AG04450 (cell line): ENCODE measurements at places on chromosomes 1 and 21.

DNA sequence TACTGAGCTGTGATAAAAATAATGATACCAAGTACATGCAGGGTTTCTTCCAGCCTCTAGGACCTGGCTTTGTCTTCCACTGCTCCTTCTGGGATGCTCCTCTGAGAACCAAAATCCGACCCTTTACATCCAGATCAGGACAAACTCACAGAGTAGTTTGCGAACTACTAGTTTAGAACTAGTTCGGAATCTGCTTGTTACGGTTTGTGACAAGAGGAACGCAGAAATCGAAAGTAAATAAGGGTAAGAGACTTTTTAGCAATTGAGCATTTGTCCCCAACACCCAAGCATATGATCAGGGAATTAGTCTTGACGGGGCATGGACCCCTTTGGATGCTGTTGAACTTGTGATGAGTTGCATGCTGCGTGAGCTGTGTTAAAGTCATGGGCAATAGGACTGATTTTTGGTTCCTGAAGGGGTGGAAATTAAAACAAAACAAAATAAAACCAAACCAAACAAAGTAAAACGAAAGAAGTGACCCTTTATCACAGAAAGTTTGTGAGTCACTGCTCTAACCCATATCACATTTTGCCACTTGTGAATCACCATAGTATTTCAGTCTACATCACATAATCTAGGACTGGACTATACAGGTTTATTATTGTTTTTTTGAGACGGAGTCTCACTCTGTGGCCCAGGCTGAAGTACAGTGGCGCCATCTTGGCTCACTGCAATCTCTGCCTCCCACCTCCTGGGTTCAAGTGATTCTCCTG is 35.7 kb upstream of the ERRFI1 start:
- no peak for DNase-seq

DNA sequence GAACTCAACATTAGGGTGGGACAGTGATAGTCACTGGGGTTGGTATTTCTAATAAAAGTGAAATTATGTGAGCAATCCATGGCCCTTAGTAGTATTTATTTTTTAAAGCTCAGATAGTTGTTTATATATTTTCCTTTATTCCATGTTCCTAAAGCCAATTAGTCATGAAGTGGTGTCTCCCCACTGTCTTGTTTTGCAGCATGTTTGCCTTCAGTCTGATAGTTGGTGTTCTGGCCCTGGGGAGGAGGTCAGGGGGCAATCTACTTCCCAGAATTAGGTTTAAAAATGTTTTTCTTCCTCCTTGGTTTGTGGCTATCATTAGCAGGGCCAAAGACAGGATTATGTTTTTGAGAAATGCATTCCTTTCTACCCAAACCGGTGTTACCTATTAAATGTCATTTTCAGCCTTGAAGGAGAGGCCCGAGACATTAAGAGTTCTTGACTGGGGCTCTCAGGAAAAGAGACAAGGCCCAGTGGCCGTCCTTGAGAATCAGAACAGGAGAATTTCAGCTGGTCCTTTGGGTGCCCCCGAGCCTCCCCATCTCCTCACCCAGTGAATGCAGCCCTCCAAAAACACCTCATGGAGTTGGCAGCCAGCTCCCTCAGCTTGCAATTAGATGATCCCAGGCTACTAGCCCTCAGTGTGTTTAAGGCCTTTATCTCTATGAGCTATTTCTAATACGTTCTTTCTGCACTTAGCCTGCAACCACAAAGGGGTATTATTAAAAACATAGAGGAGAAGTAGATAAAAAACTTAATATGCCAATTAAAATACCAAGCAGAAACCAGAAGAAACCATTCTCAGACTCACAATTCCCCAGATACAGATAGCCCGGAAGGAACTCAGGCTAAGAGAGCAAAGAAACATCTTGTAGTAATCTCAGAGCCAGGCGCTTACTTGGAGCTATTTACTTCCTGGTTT is 71.3 kb upstream of the NGF start:
- no peak for DNase-seq

- no peak for DNase-seq
Observed at GRCh38 chr1:38777464-38777957, 82.1 kb downstream of the RRAGC start.

GRCh38 chr1:209505044-209505443 is 78.5 kb upstream of the CAMK1G start:
- no peak for DNase-seq

- DNase-seq = no peak
Observed at GRCh38 chr1:19429611-19430010, 55.7 kb downstream of the CAPZB start.

DNA sequence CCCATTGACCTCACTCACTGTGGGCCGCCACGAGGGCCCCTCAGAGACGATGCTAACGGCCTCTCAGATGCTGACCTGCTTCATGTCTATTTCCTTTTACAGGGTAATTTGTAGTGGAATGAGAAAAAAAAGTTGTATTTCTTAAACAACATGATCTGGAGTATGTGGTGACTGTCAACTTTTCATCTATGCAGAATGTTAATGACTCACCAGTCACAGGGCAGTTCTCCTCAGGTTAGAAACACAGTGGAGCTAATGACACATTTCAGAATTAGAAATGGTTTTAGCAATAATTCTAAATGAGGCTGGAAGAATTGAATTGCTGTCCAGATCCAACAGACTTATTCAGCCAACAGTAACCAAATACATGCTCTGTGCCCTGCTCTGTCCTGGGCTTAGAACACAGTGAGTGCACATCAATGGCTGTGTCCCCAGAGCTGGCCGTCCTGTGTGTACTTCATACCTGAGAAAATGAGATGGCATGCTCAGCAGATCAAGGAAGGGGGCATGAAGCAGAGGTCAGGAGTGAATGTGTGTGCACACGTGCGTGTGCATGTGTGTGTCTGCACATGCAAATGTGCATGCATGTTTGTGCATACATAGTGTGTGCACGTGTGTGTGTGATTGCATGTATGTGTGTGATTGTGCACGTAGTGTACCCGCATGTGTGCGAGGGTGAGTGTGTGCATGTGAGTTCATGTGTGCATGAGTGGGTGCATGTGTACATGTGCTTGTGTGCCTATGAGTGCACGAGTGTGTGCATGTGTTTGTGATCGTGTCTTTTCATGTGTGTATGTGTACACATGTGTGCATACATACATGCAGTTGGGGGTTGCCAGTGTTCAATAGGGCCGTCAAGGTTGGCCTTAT is 145.3 kb downstream of the PCBP3 start:
- no peak for DNase-seq

DNA sequence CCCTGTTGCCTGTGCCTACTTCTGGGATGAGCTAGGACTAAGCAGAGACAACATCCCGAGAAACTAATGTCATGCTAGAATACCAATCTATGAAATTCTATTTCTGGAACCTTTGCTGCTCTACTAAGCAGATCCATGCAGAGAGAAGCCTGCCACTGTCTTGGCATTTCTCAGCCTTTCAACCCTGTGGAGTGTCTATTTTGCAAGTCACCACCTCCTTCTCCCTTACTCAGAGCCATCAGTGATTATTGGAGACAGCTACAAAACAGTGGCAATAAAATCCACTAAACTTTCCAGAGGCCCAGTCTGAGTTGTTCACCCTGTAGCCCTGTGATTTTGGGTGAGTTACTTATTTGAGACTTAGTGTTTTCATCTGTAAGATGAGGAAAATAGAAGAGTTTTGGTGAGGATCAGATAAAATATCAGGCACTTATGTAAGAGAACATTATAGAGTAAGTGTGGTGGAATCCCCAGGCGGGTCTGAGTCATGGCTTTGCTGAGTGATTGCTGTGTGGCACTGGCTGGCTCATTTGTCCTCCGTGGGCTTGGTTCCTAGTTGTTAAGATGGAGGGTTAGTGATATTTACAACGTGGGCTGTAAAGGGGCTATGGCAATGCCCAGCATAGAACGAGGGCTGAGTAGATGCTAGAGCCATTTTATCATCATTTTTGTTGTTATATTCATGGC is 61.1 kb downstream of the FMN2 start:
- DNase-seq = no peak

DNA sequence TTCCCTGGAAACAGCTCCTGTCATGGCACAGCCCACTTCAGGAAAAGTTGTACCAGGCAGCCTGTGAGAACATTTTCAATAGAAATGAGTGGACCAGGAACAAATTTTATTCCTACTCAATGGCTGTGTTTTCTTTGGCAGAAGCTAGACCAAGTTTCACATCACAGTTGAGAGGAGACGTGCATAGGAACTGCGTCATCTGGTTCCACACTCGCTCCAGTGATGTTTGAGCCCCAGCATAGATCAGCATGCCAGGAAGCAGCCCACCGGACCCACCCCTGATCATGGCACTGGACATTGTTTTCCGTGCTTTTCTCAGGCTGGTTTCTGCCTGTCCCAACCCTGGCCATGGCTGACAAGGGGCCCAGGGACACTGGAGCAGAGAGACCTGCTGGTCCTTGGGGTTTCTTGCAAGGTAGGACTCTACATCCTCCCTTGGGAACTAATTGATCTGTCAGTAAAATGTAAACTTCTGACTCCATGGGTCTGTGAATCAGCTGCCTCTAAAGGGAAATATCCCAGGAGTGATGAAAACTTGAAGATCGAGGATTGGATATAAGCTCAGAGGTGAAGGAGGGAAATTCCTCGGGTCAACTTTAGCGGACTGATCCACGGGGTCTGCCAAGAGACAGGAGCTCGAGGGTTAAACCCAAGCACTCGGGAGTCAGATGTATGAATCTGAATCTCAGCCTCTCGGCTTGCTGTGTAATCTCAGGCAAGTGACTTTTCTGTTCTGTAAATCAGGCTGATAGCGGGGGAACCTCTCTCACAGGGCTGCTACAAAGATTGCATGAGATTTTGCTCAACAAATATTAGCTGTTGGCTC is 35.7 kb downstream of the NEK2 start:
- peak; percentile 71 for DNase-seq

DNA sequence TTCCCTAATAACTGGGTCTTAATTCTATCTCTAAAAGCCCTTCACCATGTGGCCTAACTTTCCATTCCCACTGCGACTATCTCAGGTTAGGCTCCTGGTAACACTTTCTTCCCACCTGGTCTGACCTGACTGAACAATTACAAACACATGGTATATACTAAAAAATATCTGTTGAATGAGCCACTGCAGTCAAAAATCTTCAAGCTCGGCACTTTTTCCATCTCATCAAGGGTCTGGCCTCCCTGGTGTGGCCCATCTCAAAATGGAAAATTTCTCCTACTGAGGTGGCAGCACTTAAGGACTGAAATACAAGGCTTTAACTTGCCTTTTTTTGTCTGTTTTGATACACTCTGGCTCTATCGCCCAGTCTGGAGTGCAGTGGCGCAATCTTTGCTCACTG is 48.3 kb downstream of the BCAR3 start:
- no peak for DNase-seq

DNA sequence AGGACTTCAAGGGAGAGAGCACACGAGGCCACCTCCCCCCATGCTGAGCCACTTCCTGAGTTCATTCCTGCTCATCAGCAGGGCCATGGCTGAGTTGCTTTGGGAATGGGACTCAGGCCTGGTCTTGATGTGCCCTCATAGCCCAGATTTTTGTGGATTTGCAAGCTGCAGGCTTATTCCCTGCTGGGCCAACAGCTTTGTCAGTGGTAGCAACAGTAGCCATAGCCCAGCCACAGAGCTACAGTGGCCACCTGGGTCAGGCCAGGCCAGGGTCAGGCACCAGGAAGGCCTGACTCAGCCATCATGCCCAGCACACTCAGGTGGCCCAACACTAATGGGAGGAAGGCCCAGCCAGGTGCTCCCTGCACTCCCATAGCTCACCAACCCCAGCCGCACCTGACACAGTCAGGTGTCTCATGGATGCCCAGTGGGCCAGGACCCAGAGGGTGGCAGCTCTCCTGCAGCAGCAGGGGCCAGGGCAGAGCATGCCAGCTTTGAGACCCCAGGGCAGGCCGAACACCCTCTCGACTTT is 33.5 kb downstream of the EPHA2 start:
- DNase-seq = no peak

DNA sequence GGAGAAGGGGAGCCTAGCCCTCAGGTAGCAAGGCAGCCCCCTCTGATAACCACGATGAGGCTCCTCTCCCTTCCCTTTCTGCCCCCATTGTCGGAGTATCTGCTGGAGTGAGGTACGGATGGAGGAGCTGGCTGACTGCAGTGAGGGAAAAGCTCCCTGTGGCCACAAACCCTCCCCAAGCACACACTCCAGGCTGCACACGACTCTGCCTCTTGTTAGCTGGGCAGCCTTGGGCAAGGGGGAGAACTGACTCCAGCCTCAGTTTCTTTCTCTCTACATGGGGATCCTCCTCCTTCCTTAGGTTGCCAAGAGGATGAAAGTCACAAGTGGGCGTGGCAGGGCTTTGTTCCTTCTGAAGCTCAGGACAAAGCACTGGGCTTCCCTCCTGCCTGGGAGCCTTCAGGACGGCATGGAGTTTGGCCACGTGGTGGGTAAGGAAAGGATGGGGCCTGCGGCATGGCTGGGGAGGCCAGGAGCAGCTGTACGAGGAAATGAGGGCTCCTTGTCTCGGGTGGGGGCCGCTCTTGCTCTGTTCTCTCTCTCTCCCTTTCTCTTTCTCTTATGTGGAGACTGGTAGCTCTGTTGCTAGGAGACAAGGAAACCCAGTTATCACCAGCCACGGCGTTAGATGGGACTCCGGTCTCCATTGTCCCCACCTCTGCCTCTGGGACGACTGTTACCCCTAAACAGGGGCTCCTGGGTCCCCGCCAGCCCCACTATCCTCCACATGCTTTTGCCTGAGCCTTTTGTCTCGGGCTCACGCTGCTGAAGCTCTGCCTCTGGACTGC is 39.7 kb downstream of the LRP8 start:
- no peak for DNase-seq

DNA sequence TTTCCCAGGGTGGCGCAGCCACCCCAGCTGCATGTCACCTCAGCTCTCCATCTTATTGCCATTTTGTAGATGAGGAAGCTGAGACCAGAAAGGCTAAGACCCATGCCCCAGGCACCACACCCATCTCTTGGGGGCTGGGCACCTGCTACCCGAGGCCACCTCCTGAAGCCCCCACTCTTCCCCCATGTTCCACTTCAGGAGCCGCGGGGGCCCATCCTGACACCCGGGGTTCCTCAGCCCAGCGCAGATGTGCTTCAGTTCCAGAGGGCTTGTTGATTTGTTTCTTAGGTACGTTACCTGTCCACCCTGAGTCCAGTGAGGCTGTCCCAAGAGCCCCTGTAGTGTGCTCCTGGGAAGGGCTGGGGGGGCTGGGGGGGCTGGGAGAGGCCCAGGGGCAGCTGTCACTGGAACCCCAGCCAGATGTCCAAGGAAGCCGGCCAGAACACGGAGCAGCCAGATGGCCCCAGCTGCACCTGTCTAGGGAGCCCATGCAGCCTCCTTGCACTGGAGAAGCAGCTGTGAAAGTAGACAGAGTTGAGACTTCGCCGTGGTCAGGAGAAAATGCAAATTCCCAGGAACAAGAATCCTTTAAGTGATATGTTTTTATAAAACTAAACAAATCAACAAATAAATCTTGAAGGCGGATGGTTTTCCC is 17.1 kb upstream of the CCDC27 start:
- no peak for DNase-seq

DNA sequence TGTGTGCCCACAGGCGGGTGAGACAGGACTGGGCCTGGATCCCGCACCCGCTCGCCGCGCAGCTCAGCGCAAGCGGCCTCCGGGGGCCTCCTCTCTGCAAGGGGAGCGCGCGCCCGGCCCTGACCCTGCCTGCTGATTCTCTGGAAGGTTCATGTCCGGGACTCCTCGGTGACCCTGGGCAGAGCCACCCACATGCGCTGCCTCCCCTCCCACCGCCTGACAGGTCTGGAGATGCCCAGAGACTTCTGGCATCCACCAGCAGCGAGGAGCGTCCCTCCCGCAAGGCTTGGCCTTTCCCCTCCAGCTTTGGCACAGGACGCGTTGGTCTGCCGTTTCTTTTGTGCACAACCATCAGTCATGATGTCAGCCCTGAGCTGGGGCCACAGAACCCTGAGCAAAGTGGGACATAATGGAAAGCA is 42.0 kb upstream of the COL6A2 start:
- DNase-seq = no peak

GRCh38 chr1:30516485-30516858 is 206.9 kb downstream of the MATN1 start:
- DNase-seq = no peak
